Head of caudate nucleus (tissue), 42 donors: ENCODE measurements at places on chromosomes 4 and X.

- DNase-seq = no peak
These were observed 18.7 kb upstream of the GPR34 start for GRCh38 chrX:41670112-41670511.

DNA sequence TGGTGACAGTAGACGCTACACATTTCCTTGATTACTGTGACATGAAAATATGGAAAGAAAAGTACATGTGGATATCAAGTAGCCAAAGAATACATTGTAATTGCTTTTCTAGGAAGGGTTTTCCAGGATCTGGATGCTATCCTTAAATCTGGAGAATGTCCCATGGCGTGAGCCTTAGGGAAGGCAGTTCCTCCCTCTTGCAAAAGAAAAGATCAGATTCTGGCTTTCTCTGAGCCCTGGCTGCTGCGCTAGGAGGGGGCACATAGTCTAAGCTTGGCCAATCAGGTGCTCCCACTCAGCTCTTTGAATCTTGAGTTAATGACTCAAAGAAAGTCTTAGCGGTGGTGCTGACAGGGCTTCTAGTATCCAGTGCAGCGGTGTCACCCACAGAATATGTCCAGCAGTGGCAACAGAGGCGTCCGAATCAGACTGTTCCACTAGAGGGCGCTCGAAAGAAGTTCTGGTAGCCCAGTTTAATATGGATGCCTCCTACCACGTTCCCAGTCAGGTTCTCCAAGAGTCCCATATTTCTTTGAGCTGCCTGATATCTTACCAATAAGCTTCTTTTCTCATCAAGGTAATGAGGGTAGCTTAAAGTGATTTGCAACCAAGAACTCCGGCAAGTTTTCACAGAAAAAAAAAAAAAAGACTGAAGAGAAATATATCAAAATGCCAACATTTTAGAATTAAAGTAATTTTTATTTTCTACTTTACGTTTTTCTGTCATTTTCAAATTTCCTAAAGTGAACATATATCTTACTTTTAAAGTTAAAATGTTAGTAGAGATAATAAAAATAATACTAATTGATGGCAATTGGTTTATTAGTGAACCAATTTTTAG, 213.4 kb upstream of the S100G start:
- peak; percentile 74 for DNase-seq

DNA sequence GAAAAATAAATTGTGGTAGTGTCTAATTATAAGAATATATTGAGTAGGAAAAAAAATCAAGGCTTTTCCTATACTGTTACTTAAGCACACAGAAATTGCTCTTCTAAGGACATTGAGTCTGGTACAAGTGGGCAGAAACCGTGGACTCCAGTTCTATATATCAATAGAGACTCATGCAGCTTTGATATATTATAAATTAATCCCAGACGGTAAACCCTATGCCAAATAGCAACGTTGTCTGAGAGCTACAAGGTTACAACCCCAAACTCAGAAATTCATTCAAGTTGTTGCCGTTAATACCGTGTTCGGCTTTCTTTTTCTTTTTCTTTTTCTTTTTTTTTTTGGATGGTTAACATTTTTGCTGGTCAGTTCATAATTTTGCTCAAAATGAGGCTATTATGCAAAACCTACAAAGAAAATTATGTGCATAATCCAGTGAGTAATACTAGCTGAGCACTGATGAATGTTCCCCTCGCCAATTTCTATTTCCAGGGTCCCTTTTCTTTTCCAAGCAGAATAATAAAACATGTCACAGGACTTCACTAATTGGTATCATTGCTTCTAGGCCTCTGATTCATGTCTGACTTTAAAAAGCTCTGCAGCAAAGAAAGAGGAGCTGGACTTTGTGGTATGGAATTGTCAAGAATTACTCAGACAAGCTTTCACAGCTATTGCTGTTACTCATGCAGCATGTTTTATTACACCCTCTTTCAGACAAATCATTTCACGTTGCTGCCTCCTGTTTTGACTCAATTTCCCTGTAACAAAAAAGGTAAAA, 737.7 kb downstream of the NLGN4X start:
- DNase-seq = no peak

- DNase-seq = no peak
These were observed 541.2 kb upstream of the MAGEB18 start for GRCh38 chrX:25596921-25597320.

DNA sequence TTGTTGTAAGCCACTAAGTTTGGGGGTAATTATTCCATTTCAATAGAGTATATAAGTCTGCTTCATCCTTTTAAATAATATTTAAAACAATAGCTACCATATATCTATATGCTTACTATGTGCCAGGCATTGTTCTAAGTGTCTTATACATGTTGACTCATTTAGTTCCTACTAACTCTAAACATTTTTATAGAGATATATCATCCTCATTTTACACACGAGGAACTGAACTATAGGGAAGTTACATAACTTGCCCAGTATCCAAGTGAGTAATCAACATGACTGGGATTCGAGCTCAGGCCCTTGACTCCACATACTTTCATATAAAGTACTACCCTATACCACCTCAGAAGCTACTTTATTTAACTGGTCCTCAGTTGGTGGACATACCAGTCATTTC, 175.3 kb upstream of the RAI2 start:
- DNase-seq = no peak

DNA sequence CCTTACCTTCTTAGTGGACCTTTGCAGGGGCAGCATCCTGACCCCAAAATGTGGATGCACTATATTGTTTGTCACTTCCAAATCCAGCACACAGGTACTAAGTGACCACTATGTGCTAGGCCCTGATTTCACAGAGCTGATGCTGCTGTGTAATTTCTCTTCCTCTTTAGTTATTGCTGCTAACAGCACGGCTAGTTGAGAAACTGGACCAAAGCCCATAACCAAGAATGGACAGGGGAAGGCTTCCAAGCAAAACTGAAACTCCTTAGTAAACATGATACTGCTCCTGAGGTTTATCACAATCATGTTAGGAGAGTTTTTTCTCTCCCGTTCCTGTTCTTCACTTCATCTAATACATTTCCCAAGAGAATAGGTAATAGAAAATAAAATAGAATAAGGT, 172.9 kb upstream of the TTC29 start:
- DNase-seq = no peak

DNA sequence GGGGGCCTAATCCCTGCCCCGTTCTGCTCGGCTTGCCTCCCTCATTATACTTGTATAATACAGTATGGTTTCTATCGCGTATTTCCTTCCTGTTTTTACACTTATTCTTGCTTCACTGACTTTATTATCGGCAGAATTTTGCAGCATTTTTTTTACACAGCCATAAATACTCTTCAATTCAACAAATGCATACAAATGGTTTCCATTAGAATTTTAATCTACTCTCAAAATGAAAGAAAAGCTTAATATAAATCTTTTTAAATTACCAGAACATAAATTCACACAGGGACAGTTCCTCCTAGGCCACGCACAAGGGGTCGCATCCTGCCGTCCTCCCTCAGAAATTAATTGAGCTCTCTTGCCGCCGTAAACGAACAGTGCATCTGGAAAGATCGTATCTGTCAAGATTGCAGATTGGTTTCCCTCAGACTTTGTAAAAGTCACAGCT, 42.9 kb downstream of the DCTD start:
- DNase-seq = no peak

DNA sequence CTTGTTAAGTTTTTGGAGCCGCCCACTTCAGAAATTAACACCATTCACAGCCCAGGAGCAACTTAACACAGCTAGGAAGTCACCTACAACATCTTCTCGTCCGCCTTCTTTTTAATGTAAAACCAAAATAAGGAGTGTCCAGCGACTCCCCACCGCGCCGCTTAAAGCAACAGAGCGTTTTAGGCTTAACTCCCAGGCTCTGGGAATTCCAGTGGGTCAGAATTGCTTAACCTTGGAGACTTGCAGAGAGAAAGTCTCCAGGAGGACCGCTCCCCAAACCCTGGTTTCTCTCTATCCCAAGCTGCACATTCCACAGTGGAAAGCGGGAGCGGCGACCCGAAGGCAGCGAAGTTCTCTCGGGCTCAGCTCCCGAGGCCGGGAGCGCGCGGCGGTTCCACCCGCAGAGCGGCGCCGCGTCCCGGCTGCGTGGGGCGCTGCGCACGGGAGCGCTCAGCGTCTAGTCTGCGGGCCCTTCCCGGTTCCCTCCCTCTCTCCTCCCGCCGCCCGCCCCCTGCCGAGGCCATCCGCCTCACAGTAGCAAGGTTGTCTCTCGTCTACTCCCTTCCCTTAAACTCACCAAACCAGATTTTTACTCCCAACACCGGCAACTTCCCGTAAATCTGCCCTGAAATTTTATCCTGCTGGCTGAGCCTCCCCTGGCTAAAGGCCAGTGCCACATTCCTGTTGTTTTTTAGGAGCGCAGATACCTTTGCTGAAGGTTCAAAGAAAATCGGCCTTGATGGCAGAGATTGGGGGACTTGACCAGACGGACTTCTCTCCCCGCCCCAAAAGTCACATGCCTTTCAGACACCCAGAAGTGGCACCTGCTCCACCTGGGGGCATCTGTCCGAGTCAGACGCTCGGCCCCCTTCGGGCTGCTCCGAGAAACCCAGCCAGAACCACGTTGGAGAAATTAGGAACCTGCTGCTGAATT, at the start of gene RBM47:
TSS of gene RBM47 (minus strand) at position 464 of the 934 bp plus-strand sequence. CDS start 190,971 bp downstream, outside the sequence.
- DNase-seq = peak; percentile 52

- DNase-seq = no peak
These were observed 770.3 kb downstream of the NLGN4X start for GRCh38 chrX:5458300-5458842.

DNA sequence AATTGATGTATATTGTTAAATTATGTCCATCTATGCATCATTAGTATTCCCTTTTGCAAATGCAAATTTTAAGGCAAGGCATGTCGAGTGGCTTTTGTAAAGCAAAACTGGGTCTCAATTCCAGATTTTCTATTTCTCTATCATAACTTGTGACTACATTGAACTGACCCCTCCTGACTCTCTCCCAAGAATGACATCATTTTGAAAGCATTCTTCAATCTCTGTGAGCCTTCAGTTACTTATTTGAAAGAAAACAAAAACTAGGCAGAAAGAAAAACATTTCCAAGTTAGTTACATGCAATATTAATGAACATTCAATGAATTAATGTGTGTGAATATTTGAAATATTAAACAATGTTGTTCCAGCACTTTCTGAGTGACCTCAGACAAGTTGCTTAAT, 314.3 kb upstream of the CLNK start:
- DNase-seq = no peak

DNA sequence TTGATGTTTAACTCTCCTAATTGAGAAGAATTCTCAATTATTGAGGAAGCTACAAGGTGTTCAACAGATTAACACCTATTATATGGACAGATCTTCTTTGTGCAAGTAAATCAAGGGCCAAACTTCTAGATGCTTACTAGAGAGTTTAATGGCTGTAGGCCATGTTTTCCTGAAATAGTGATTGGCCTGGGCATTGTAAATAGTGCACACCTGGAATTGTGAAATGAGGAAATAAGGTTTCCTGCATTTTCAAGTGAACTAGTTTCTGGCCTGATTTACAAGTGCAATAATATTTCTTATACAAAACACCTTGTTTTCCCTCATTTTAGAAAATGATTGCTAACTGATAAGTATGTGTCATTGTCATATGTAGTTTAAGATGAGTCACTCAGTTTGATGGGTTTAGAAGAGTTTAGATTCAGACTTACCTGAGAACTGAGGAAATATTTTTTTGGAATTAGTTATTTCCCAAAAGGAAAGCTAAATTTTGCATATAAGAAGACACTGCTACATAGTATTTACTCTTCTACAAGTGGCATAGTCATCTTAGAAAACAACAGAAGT, 21.2 kb downstream of the AFF1 start:
- DNase-seq = no peak

DNA sequence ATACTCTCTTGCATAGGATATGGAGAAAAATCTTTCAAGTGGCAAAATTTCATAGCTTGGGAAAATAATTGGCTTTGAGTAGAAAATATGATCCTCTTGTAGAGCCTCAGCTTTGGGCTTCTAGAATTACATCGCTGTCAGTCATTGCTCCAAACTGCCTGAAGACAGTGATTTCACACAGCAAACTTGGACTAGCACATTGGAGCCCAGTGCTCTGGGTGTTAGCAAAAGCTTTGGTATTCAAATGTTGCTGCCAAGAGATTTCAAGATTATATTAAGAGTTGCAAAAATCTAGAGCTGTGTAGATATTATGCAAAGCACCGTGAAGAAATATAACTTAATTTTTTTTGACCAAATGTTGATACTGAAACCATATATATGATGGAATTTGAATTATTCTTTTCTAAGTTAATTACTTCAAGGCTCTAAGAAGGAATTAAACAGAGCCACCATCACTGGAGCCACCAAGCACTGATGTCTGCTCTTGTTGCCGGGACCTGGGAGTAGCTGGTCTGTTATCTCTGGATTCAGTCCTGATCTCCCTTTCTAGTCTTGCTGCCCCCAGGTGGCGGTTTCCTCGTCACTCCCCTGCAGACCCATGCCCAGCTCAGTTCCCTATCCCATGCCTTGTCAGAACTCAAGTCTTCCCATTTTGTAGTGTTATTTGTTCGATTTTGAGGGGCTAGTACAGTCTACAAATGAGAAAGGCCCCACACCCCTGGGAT, 260.7 kb upstream of the SFRP2 start:
- no peak for DNase-seq

DNA sequence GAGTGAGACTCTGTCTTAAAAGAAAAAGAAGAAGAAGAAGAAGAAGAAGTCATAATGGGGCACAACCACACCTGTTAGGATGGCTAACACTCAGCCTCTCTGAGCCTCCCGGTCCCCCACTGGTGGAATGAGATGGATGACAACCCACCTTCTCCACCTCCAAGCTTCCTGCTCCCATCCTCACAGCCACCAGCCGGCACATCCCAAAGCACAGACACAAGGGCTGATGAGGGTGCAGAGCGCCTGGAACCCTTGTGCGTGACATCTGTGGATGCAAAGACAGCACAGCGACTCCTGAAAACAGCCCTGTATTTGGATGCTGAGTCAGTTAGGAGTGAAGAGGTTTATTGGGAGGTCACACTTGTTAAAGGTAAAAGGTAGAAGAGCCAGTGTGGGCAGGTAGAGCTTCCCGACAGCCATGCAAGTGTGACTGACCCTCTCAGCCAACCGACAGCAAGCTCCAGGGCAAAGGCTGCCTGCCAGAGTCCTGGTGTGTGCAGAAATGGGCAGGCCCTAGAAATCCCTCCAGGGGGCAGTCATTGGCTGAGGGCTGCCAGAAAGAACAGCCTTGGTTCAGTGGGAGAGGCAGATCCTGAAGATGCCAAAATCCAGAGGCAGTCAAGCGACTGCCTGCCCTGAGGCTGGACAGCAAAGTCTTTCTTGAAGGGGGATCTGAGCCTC, 26.6 kb upstream of the MAN2B2 start:
- peak; percentile 54 for DNase-seq

DNA sequence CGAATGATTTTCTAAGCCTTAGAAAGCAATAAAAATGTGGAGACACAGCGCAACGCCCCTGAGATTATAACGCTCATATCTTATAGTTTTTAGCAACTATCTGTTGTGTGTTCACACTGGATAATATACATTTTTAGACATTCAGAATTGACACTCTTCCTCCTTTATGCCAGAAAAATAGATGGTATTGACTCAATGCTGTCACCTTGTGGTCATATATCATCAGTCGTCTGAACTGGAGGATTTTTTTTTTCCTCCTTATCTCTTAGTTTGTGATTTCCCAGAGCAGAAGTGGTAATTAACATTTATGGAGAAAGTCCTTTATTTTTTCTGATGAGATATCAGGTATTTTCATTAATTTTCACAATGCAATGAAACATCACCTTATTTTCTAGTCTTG, 759.6 kb downstream of the RAB28 start:
- DNase-seq = no peak
